Activated CD4-positive, alpha-beta T cell treated with anti-CD3 and anti-CD28 coated beads, Interleukin-2, amount 50 U/mL, for 1 hour (primary cell): ENCODE measurements at places on chromosomes 5 and 9.

DNA sequence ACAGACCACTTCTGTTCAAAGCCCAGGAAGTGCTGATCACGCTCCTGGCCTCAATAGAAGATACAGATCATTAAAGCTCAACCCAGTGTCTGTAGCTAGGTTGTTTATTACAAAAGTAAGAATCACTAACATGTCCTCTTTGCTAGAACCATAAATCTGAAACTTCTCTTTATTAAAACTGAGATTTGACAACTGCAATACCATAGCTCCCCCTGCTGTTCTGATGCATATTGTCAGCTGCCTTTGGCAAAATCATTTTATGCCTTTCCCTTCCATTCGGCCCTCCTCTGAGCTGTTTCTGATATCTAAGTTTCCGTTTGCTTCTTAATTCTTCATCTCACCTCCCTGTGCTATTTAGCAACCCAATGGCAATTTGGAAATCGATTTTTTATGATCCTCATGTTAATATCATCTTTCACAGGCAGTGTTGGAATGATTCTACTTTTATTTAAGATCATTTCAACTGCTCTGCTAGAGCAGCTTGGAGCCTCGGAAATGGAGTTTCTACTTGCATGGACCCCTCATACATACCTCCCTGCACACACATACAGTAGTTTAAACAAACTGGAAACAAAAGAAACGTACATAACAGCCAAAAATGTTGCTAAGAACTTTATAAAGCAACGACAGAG lies 998.8 kb downstream of the MAT2B start:
- no peak for DNase-seq

- no peak for DNase-seq
These were observed 472.0 kb downstream of the NFIB start for GRCh38 chr9:13841746-13842462.

DNA sequence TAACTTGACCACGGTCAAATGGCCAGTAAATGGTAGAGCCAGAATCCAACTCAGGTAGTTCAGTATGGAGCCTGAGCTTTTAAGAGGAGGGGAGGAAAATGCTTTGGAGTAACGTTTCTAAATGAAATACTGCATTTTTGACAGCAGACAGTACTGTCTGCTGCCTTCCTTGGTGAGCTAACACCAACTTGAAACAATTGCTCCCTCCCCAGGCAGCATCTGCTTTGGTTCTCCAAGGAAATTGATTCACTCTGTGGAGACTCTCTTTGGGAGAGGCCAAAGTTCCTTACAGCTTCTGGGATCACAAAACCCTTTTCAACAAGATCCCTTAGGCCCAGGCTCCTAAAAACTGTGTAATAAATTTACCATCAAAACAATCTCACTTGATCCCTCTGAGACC lies 75.2 kb upstream of the SSBP2 start:
- no peak for DNase-seq

- DNase-seq: no peak
These were observed at the start of gene EDIL3 for GRCh38 chr5:84384604-84385575. Gene EDIL3, minus strand, starts transcription at chr5:84384880. Its CDS starts 506 bp downstream, at chr5:84384374.

GRCh38 chr5:165224366-165225045 lies 1719.1 kb downstream of the MAT2B start:
- no peak for DNase-seq

- DNase-seq: no peak
These were observed 1.5 kb downstream of the COL27A1 start for GRCh38 chr9:114156657-114157421.

GRCh38 chr9:102550266-102550665 lies 444.9 kb upstream of the CYLC2 start:
- DNase-seq: no peak

GRCh38 chr5:160926428-160926827 lies 74.4 kb upstream of the ATP10B start:
- no peak for DNase-seq

DNA sequence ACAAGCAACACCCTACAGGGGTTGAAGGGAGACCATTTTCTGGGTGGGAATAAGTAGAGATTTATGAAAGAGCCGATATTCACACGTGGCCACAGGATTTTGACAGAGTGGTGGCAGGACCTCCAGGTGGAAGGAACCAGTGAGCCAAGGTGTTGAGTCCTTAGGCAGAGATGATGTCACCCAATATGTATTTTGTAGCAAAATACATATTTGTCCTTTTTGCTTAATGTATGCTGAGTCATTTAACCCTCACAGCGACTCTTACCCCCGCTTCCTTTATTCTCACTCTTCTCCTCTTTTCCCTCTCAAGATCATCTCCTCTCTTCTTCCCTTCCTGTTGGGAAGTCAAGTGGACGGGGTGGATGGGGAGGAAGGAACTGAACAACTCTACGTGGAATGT lies 215.7 kb upstream of the S1PR3 start:
- DNase-seq: no peak

- DNase-seq: no peak
These were observed 30.9 kb upstream of the CPEB4 start for GRCh38 chr5:173857234-173857633.

DNA sequence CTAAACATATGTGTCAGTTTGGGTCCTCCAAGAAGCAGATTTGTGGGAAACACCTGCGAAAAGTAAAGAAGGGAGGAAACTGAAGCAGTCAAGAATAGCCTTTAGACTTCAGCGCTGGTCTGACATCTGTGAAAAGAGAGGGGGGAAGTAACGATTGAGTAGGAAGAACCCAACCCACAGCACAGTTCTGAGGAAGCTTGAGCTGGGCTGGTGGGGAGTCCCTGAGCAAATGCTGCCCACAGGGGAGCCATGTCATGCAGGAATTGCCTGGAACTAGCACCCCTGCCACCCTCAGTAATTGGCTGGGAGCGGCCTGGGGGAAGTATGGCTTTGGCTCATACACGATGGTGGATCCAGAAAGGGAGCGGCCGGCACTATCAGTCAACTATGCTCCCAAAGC lies 20.6 kb downstream of the FAM240B start:
- no peak for DNase-seq

DNA sequence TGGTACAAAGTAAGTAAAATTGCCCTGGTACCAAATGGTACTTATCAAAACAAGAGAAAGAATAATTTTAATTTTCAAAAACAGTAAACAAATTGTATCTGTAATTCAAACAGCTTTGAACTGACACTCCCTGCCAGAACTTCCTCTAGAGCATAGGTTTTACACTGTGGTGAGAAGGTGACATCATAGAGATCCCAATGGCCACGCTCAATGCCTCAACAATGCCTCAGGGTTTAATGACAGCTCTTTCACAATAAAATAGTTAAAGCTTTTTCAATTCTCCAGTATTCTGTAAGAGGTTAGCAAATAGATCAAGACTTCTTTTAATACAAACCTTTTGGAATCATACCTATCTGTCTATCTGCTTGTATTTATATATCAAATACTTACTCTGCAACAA lies 437.1 kb downstream of the PRR16 start:
- DNase-seq: no peak

GRCh38 chr5:92836855-92837755 lies 743.9 kb downstream of the NR2F1-AS1 start:
- no peak for DNase-seq

DNA sequence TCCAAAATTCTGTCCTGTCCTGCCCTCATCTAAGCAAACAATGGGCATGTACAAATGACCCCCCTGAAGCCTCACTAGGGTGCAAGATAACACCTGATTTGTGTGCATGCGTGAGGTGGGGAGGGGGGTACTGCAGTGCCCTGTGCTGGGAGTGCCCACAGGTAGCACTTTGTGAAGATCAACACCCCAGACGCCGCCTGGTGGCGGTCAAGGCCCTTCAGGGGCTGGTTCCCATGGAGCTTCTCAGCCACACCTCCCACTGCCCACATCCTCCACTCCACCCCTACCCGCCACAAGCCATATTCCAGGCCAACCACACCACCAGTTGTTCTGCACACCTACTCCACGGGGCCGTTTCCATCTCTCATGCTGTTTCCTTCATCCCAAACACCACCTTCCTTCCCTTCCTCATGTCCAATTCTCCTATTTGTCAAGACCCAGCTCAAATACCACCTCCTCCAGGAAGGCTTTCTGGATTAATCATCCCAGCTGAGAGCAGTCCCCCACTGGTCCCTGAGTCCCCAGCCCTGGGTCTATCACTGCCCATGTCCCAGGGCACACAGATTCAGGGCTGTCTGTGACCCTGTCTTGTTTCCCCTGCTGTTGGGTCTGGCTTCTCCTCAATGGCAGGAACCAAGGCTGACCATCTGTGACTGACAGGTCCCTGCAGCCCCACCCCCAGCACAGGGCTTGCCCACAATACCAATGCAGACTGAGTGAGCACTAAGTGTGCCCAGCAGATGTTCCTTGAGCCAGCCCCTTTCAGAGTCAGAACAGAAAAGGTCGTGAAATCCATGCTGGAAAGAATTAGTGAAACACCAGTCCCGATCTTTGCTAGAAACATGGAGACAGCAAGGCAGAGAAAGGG lies 178.4 kb downstream of the PAX5 start:
- no peak for DNase-seq

- DNase-seq: no peak
These were observed 4.1 kb downstream of the OLFM1 start for GRCh38 chr9:135091545-135091944.

- no peak for DNase-seq
These were observed 467.4 kb upstream of the SEMA6A start for GRCh38 chr5:117041926-117042595.

GRCh38 chr9:92713528-92713927 lies 43.6 kb upstream of the IPPK start:
- DNase-seq: no peak

DNA sequence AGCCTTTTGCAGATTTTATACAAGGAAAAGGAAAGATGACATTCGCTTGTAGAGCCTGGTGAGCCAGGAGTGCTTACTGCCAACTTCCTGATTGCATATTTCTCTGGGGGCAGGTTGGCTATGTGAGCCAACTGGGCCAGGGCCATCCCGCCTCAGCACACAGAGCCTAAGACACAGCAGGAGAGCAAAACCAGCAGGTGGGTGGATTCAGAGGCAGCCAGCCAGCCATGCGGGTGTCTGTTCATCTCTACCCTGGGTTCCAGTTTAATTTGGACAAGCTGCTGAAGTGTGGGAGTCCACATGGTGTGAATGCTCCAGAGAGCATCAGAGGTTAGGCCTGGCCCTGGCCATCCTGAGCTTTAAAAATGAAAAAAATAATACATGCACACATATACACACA lies 291.4 kb downstream of the ARHGEF28 start:
- DNase-seq: no peak

DNA sequence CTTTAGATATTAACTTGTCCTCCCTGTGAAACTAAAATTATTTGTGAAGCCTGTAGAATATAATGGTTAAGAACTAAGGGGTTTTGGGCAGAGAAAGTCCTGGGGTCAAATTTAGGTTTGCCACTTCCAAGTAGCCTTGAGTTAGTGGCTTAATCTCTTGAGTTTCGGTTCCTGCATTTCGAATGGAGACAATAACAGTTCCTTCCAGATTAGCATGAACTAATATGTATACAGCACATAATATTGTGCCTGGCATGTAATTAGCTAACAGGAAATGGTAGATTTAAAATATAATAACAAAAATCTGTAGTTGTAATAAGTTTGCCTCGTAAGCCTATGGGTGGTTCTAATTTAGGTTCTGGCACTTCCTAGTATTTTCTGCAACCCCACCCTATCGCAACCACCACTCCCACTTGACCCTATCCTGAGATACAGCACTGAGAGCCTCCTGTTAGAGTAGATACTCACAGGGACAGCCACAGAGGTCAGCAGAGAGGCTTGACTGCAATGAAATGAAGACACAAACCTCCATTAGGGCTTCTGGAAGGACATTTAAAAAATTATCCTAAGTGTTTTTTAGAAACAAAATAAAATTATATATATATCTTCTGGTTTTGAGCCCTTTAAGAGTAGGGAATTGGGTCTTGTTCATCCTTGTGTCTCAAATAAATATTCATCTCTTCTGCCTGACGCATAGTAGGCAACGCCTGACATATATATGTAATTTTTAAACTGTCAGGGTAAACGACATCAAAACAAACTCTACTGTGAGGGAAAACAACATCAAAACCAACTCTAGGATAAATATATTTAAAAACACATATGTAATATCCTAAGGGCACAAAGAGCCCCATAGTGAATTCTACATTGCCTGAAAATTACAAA lies 8.5 kb downstream of the SPINK9 start:
- no peak for DNase-seq

GRCh38 chr5:86463339-86463738 lies 154.4 kb upstream of the COX7C start:
- no peak for DNase-seq

- DNase-seq: no peak
These were observed 220.9 kb upstream of the DAP start for GRCh38 chr5:10981932-10982331.

DNA sequence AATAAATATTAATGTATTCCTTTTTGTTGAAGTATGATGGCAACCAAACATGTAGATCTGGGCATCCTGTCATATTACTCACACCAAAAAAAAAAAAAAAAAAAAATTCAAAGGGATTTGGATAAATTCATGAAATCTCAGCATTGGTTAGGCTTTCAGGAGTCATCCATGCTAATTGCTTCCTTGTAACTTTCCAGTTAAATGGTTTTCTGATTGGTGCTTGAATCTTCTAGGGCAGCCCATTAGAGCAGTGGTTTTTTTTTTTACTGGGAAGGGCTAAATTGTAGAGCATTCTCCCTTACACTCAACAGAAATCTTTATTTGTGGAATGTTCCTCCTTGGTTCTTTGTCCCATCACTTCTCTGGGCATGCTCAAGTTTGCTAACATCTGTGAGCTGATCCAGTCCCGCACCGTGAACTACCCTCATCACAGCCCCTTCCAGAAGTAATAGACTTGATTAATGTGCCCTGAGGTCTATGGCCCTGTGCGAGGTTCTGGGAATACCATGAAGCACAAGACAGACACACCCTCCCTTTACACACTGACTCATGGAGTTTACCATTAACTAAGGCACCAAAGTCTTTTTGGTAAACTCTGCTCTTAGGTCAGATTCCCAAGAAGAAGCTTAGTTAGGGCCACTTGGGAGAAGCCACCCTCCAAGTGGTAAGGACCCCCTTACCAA lies 56.0 kb downstream of the RGS3 start:
- DNase-seq: no peak

- no peak for DNase-seq
These were observed 284.7 kb downstream of the FANCC start for GRCh38 chr9:95032580-95033341.

DNA sequence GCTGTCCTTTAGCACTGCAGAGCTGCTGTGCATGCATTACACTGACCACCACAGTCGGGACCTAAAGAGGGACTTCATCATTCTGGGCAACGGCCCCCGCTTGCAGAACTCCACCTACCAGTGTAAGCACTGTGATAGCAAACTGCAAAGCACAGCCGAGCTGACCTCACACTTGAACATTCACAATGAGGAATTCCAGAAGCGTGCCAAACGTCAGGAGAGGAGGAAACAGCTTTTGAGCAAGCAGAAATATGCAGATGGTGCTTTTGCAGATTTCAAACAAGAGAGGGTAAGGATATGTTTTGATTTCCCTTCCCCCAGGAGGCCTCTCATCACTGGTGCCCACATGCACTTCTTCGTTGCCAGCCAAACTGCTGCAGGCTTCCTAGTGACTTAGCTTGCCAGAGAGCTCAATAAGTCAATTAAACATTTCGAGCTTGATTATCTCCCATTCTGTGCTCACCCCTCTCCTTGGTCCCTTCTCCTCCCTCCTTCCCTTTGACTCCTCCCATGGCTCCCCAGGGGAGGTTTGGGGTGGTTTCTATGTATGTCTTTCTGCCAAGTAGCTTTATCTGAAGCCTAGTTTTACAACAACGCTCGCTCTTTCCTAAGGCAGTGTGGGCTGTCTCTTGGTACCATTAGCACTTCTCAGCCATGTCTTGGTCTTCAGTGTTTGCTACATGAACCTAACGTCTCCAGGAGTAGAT lies 66.7 kb downstream of the ZNF462 start:
- DNase-seq: no peak
